PC-9 (cell line): ENCODE measurements at places on chromosomes 12 and 14.

GRCh38 chr12:19970116-19970515 is 398.2 kb upstream of the PDE3A start:
- H3K36me3 ChIP-seq: no peaks in the 10 kb centered on the region
- no peak for DNase-seq
- no peak overlapping the region for H3K27ac ChIP-seq
- no peaks in the 10 kb centered on the region for H3K4me1 ChIP-seq
- no peak overlapping the region for H3K4me3 ChIP-seq

DNA sequence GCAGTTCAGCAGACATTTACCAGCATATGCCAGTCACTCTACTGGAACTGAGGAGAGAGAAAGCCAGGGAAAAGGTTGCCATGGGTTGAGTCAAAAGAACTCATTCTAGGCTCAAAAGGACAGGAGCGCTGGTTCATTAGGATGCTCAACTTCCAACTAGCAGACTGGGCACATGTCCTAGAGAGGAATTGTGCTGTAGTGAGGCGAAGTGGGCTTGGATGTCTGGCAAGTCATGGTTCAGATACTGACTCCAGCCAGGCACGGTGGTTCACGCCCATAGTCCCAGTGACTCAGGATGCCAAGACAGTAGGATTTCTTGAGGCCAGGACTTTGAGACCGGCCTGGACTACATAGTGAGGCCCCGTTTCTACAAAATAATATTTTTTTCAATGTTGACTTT is 281.5 kb downstream of the CACNA1C start:
- no peaks in the 10 kb centered on the region for H3K4me1 ChIP-seq
- H3K4me3 ChIP-seq: no peak overlapping the region
- no peak overlapping the region for H3K27ac ChIP-seq
- H3K27me3 ChIP-seq: peaks cover 80% of the 10 kb centered on the region
- no peaks in the 10 kb centered on the region for H3K36me3 ChIP-seq

GRCh38 chr12:41361738-41362137 is 173.6 kb downstream of the PDZRN4 start:
- no peaks in the 10 kb centered on the region for H3K27me3 ChIP-seq
- no peak overlapping the region for H3K27ac ChIP-seq
- H3K4me3 ChIP-seq: no peak overlapping the region
- no peaks in the 10 kb centered on the region for H3K36me3 ChIP-seq

GRCh38 chr14:35687335-35687939 is 121.7 kb downstream of the RALGAPA1 start:
- no peaks in the 10 kb centered on the region for H3K27me3 ChIP-seq
- H3K4me3 ChIP-seq: no peak overlapping the region
- H3K4me1 ChIP-seq: no peaks in the 10 kb centered on the region
- no peak overlapping the region for H3K27ac ChIP-seq
- DNase-seq: peak; percentile 23

DNA sequence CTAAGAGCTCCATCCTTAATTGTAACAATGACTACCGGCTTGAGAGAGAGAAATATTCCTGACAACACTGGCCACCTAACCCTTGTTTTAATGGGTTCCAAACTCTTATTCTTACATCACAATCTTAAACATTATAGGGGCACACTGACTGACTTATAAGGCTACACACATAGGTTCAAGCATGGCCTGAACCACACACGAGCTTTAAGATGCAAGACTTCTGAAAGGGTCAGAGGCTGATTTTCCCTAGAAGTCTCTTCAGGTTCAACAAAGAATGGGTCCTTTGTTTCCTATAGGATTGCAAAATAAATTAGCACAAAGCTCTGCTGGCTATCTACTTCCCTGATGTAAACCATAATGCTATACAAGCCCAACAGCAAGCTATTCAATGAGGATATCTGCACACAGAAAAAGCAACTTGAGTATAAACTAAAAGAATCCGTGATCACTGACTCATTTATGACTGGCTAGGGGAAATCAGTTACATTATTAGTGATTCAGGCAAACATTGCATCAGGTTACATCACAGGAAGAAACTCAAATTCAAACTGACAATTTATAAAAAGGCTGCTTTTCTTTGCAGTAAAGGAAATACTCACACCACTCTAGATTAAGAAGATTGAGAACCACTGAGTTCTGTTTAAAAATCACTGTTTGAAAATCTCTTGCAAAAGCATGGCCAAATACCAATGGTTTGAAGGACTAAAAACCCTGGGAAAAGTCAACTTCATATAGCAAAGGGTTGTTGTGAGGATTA is 8.5 kb downstream of the BTG1 start:
- H3K4me1 ChIP-seq: peaks cover 88% of the 10 kb centered on the region
- DNase-seq: no peak
- no peaks in the 10 kb centered on the region for H3K27me3 ChIP-seq
- H3K27ac ChIP-seq: peak overlapping the region; percentile 96
- H3K36me3 ChIP-seq: peaks cover 66% of the 10 kb centered on the region
- peak overlapping the region; percentile 72 for H3K4me3 ChIP-seq

DNA sequence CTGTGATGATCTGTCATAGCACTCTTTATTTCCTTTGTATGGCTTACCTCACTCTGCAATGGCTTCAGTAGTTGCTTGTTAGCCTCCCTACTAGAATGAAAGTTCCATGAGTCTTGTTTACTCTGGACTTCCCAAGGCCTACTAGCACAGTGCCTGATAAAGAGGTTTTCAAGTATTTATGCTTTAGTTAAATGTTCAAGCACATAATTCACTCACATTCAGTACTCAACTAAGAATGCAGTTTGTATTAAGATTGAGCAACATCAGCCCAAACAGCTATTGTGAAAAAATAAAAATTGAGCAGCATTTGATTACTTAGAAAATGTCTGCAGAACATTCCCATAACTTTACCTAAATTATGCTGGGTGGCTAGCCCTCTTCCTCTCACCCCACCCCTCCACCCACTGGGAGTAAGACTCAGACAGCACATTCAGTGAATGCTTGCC is 158.9 kb upstream of the AMIGO2 start:
- H3K27me3 ChIP-seq: no peaks in the 10 kb centered on the region
- DNase-seq: no peak
- H3K4me1 ChIP-seq: peaks cover 15% of the 10 kb centered on the region
- no peaks in the 10 kb centered on the region for H3K36me3 ChIP-seq
- H3K27ac ChIP-seq: peak overlapping the region; percentile 24; the same call in 1 of the 2 replicates

- no peak overlapping the region for H3K4me3 ChIP-seq
- no peaks in the 10 kb centered on the region for H3K4me1 ChIP-seq
- H3K27ac ChIP-seq: no peak overlapping the region
- peak; percentile 43 for DNase-seq
Measured at GRCh38 chr12:5442251-5443006, 10.5 kb downstream of the NTF3 start.

GRCh38 chr12:2154050-2154449 is 101.3 kb downstream of the CACNA1C start:
- H3K4me3 ChIP-seq: no peak overlapping the region
- no peak for DNase-seq
- H3K27ac ChIP-seq: no peak overlapping the region

GRCh38 chr14:70563417-70563816 is 28.6 kb upstream of the ADAM20 start:
- no peaks in the 10 kb centered on the region for H3K4me1 ChIP-seq
- H3K27me3 ChIP-seq: no peaks in the 10 kb centered on the region
- H3K4me3 ChIP-seq: no peak overlapping the region

- peaks cover 91% of the 10 kb centered on the region for H3K4me1 ChIP-seq
- peak overlapping the region; percentile 72; the same call in 1 of the 2 replicates for H3K4me3 ChIP-seq
- peak overlapping the region; percentile 96 for H3K27ac ChIP-seq
- no peak for DNase-seq
- H3K36me3 ChIP-seq: peaks cover 81% of the 10 kb centered on the region
Measured at GRCh38 chr12:92138626-92139025, 7.0 kb downstream of the BTG1 start.

DNA sequence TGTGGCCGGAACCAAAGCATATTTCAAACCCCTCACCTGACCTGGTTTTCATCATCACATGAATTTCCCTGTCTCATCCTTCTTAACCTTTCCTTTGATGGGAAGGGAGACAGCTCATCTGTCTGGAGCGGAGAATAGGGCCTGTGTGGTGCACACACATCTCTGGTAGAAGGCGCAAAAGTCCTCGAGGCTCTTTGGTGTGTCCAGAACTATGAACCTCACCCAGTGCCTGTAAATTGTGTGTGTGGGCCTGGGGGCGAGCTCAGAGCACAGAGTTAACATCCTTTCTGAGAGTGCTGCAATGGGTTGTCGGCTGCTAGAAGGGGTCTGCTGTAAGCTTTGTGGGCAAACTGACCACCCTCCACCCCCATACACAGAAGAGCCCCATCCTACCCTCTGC is 749 bp downstream of the GALNT6 start:
- H3K27ac ChIP-seq: peak overlapping the region; percentile 11; the same call in 1 of the 2 replicates
- peaks cover 70% of the 10 kb centered on the region for H3K4me1 ChIP-seq
- H3K4me3 ChIP-seq: peak overlapping the region; percentile 91
- no peaks in the 10 kb centered on the region for H3K27me3 ChIP-seq
- H3K36me3 ChIP-seq: no peaks in the 10 kb centered on the region

GRCh38 chr12:125755512-125755911 is 690.3 kb downstream of the AACS start:
- DNase-seq: no peak
- H3K27me3 ChIP-seq: no peaks in the 10 kb centered on the region; the same call in 1 of the 2 replicates
- no peaks in the 10 kb centered on the region for H3K36me3 ChIP-seq
- H3K27ac ChIP-seq: no peak overlapping the region
- H3K4me3 ChIP-seq: no peak overlapping the region
- no peaks in the 10 kb centered on the region for H3K4me1 ChIP-seq

- H3K4me3 ChIP-seq: no peak overlapping the region
- H3K4me1 ChIP-seq: peaks cover 27% of the 10 kb centered on the region
- peaks cover 3% of the 10 kb centered on the region; the same call in 1 of the 2 replicates for H3K36me3 ChIP-seq
Measured at GRCh38 chr12:15698377-15698871, 90.8 kb downstream of the EPS8 start.

- DNase-seq: no peak
- no peaks in the 10 kb centered on the region for H3K27me3 ChIP-seq
- peaks cover 27% of the 10 kb centered on the region for H3K36me3 ChIP-seq
- H3K4me1 ChIP-seq: peaks cover 23% of the 10 kb centered on the region
- H3K4me3 ChIP-seq: no peak overlapping the region
Measured at GRCh38 chr14:101763941-101764709, 2.6 kb downstream of the PPP2R5C start.

DNA sequence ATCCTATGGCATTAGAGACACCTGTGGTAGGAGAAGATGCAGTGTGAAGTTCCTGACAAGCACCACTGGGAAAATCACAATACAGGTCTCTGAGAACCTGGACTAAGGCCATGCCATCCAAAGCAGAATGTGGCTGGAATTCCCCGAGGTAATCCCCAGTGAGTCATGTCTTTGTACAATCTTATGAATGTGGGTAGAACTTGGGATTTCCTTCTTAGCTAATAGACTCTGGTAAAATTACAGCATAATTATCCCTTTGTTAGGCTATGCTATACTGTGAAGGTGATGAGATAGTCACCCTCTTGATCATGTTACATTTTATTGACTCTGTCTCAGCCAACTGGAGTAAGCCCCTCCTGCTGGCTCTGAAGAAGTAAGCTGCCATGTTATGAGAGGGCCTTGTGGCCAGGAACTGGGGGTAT is 224.3 kb upstream of the DCN start:
- DNase-seq: peak; percentile 87
- H3K36me3 ChIP-seq: no peaks in the 10 kb centered on the region
- H3K27me3 ChIP-seq: no peaks in the 10 kb centered on the region

GRCh38 chr12:103279444-103279843 is 216.3 kb downstream of the C12orf42 start:
- H3K27me3 ChIP-seq: no peaks in the 10 kb centered on the region
- H3K36me3 ChIP-seq: no peaks in the 10 kb centered on the region
- no peaks in the 10 kb centered on the region for H3K4me1 ChIP-seq
- no peak overlapping the region for H3K4me3 ChIP-seq
- H3K27ac ChIP-seq: no peak overlapping the region
- DNase-seq: no peak

DNA sequence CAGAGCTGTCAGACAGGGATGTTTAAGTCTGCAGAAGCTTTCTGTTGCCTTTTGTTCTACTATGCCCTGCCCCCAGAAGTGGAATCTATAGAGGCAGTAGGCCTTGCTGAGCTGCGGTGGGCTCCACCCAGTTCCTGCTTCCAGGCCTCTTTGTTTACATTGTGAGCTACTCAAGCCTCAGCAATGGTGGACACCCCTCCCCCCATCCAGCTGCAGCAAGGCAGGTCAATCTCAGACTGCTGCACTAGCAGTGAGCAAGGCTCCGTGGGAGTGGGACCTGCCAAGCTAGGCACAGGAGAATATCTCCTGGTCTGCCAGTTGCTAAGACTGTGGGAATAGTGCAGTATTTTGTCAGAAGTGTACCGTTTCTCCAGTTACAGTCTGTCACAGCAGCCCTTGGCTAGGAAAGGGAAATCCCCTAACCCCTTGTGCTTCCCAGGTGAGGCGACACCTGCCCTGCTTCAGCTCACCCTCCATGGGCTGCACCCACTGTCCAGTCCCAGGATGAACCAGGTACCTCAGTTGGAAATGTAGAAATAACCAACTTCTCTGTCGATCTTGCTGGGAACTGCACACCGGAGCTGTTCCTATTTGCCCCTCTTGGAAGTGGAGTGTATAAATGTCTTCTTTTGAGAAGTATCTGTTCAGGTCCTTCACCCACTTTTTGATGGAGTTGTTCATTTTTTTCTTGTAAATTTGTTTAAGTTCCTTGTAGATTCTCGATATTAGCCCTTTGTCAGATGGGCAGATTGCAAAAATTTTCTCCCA is 213.5 kb upstream of the SLC38A2 start:
- H3K4me3 ChIP-seq: no peak overlapping the region; the same call in 1 of the 2 replicates
- H3K27ac ChIP-seq: peak overlapping the region; percentile 13; the same call in 1 of the 2 replicates
- peaks cover 24% of the 10 kb centered on the region for H3K4me1 ChIP-seq
- DNase-seq: peak; percentile 80
- no peaks in the 10 kb centered on the region for H3K36me3 ChIP-seq
- H3K27me3 ChIP-seq: no peaks in the 10 kb centered on the region

DNA sequence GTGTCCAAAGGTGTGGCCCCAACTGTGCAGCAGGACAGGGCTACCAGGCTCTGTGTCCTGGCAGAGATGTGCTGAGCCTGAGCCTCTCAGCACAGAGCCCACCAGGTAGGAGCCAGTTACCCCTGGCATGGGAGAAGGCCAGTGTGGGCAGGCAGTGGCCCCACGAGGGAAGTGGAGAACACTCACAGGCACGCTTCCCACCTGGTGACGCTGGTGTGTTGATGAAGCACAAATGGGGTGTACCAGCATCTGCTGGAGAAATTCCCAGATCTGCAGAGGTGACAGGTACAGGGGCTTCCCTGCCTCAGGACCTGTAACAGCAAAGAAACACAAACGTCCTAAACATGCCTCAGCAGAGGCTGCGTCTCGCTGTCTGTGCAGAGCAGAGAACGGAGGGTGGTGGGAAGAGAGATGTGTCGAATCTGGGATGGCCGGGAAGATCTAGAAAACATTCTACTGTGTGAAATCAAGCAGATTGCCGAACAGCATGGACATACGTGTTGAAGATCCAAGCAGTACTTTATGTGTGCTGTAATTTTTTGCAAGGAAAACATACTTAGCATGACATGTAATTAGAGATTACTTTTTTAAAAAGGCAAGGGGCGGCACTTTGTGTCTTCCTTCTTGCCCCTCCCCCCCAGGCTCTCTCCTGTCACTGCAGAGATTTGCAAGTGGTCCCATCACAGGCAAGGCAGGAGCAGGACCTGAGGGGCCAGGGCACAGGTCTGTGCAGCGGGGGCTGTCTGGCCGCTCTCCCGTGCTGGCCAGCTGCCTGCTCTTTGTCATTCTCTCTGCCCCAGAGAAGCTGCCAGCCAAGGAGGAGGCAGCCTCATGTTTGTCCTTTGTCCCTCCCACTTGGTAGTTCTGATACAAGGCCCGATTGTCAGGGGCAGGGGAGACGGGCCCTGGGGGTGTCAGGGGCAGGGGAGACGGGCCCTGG is 17.3 kb downstream of the HIP1R start:
- H3K4me3 ChIP-seq: no peak overlapping the region
- no peaks in the 10 kb centered on the region for H3K4me1 ChIP-seq
- H3K36me3 ChIP-seq: no peaks in the 10 kb centered on the region
- no peak overlapping the region for H3K27ac ChIP-seq
- H3K27me3 ChIP-seq: no peaks in the 10 kb centered on the region

- H3K27ac ChIP-seq: no peak overlapping the region
- no peaks in the 10 kb centered on the region for H3K36me3 ChIP-seq
- no peak for DNase-seq
- H3K4me1 ChIP-seq: no peaks in the 10 kb centered on the region
Measured at GRCh38 chr12:28171356-28172060, 18.7 kb upstream of the CCDC91 start.
